GM23248 (cell line): ENCODE measurements at places on chromosomes 12 and 14. TPM values are rescaled to one million over a fixed set of nuclear protein-coding genes. Genes with fewer than 3 reads are reported as not detected.
A peak's percentile ranks its signal among the peaks of the same experiment; 100 is the strongest.

GRCh38 chr14:89249065-89249695, 167.9 kb downstream of the FOXN3 start:
- DNase-seq: no peak

GRCh38 chr14:63542231-63542999, 762 bp downstream of the PPP2R5E start:
- peak; percentile 65 for DNase-seq

DNA sequence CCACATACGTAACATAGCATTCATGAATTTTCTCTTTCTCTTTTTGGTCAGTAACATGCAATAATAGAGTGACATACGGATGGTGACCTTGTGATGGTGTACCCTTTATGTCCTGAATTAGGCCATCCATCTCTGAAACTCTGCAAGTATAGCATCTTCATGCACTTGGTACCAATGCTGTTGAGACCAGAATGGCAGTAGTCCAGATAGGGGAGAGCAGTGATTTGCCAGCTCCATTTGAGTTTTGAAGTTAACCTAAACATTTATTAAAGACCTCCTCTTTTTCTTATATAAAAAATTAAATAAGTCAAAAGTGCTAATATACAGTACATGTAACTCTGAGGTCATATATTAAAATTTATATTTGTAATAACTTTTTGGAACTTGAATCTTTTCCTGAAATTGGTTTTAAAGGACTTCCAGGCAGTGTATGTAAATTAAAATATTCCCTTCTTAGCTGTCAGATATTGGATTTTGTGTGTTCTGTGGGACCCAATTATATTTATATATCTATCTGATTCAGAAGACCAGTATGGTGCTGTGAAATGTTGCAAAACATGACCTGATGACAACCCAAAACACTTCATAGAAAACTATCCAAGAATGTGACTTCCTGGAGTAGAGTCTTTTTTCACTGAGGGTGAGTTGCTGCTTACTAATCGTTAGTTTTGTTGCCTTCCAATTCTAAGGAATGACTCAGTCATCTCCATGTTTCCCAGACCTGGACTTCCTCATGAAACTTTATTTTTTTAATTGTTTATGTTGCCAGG, 3.5 kb downstream of the ELK3 start:
- DNase-seq: peak; percentile 96

DNA sequence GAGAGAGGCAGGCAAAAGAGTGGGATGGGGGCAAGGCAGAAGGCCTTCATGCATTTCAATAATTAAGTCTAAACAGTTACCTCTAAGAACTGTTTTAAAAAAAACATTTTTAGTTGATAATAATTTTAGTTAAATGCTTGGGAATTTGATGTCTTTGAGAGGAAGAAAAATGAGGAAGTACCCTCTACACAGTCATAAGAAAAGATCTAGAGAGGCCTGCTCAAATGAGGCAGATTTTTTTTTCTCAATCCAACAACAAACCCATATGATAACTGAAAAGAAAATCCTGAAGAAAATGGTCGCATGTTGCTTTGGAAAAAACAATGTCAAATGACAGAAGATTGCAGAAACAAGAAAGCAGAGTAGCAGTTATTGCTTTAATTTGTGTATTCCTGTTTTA, 25.6 kb downstream of the SINHCAF start:
- DNase-seq: no peak

GRCh38 chr14:77580964-77581505, 35.4 kb downstream of the SPTLC2 start:
- DNase-seq: peak; percentile 70

DNA sequence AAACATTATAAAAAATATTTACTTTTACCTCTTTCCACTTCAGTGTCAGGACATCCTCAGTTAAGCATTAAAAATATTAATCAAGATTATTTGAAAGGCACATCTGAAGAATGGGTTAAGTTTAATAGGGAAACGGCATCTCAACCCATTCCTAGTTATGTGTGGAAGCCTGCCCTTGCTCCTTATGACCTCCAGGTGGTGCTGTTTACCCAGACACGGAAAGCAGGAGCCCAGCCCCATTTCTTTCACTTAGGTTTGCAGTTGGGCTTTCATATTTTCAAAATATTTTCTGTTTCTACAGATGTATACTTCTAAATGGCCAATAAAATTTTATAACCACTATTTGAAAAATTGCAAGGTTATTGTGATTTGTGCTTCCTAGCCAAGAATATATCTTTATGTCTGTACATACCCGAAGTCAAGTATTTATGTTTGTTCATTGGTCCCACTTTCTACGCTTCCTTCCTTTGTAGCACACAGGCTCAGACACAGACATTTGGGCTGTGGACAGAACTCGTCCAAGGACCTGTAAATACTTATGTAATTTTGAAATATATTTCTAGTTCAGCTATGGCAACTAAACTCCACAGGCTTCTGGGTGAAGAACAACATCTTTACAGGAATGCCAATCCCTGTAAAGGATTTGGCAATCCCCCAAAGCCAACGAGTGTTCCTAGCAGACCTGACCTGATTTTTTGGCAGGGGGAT, 247.1 kb downstream of the AKAP6 start:
- DNase-seq: peak; percentile 83

DNA sequence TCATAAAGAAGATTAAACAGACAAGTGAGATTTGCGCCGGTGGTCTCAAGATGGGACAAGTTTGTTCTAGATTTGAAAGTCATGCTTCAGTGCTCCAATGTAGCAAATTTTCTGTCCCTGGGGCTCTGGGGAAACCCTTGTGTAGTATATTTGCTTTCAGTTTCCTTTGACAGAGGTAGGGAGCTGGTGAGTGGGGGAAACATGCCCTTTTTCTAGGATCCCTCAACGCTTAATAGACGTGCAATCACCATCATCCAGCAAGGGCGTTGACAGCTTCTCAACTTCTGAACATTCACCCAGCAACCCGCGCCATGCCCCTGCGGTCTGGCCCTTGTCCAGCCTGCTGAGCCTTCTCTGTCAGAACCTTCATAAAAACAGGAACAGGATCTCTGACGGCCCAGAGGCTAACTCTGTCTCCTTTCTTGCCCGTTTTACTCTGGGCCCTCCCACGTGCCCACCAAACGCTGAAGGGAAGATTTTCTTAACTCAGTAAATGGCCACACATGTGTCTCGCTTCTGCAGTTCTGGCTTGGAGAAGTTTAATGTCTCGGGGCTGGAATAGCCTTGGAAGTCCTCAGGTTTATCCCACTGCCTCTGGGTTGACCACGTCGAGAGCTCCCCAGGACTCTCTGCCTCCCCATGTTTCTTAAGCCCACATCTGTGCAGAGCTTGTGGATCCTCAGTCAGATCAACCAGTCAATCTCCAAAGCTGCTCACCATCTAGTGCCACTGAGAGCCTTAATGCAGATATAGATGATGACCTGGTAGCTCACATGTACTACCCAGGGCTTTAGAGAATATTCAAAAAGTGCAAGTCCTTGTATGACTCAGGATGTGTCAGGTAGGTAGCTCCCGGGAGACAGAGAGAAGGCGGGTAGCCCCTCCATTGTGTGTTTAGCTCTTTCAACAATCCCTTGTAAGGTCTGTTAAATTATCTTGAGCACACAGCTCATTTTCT, 58.1 kb upstream of the CCND2 start:
- DNase-seq: no peak

DNA sequence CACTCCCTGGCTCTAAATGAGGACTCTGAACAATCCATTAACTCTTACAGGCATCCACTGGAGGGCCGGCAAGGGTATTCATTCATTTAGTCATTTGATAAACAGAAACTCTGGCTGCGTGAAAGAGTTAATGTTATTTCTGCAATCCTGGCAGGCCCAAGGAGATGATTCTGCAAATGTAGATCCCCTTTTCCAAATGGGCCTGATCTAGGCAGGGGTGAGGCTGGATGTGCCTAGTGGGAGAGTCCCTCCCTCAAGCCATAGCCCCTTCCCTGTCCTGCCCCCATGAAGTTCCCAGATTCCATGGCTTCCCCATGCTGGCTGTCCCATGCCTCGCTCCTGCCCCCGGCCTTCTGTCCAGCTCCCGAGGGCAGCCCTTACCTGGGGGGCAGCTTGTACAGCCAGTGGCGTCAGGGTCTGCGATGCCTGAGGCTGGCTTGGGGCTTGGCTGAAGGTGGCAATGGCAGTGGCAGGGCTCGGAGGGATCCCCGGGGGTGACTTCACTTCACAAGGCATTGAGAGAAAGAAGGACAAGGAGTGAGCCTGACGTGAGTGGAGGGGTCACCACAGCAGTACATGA, 18.4 kb downstream of the POU6F1 start:
- no peak for DNase-seq

DNA sequence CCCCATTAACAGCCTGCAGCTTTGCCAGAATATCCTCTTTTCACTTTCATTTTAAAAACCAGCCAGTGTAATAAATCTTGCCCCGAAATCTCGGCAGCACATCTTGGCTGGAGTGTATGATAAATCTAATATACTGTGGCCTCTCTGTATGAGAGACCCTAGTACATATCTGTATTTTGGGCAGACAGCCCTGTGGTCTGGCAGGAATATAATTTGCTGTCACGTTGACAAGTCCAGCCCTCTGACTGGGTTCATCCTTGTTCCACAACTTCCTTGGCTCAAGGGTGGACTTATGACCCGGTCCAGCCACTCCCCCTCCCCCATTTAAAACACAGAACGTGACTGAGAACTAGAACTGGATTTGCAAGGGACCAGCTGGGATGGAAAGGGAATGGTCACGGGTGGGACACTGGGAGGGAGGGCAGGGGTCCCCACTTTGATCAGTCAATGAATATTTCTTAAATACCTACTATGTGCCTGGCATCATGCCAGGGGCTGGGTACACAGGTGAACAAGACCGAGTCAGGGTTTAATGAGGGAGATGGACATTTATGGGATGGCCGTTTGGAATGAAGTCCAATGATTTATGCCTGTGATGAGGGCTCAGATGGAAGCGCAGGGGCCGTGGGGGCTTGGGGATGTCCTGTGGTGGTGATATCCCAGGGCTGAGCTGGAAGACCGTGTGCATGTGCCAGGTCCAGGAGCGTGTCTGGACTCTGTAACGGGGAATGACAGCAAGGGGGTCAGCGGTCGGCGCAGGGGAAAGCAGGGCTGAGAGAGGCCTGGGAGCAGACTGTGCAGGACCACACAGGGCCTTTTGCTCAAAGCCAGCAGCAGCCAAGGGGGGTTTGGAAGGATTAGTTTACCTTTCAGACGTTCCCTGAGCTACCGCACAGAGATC, 190.5 kb downstream of the PHETA1 start:
- no peak for DNase-seq

KLHL33 gene
- 0.05 TPM in 1 of 2 replicates, not detected in the other for polyA plus RNA-seq

C12orf54 gene
- not detected in 2 replicates for polyA plus RNA-seq

ASPG gene
- not detected in 2 replicates for polyA plus RNA-seq

CLEC2A gene
- not detected in 2 replicates for polyA plus RNA-seq

SRRM4 gene
- polyA plus RNA-seq: 0.03 TPM in 1 of 2 replicates, not detected in the other

KRT73 gene
- polyA plus RNA-seq: not detected in 2 replicates

SELPLG gene
- 6.2 and 6.7 TPM in 2 replicates for polyA plus RNA-seq
